Retinal pigment epithelial cell (primary cell): ENCODE measurements at places on chromosomes 3 and 15.

DNA sequence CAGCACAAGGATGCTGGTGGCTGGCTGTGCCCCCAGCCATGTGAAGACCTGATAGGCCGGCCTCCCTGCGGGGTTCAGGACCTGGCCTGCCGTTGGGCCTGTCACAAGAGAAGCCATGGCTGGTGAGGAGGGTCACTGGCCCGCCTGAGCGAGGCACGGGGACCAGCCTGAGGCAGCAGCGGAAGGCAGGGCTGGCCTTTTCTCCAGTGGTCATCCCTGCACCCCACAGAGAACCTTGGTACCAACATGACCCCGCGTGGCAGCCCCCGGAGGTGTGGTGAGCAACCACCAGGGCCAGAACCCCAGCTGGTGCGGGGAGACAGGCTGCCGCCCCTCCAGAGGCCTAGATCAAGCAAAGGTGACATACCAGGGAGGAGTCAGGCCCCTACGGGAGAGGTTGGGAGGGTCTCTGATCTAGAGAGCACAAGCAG lies 134.1 kb upstream of the MEF2A start:
- DNase-seq, result no peak

DNA sequence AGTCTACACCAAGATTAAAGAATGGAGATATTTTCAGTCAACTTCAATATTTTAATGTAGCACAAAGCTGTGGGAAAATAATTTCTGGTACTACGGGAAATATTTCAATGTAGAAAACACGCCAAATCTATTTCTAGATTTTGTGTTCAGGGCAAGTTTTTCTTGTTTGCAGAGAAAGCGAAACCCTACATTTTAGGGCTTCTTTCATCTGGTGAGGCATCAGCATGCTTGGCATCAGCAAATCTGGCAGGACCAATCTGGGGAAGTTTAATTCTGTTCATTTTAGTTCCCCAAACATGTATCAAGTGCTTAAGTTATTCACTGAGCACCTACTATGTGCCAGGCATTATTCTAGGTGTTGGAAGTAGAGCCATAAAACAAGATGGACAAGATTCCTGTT lies 30.3 kb downstream of the CLRN1 start:
- DNase-seq, result no peak

- no peak for DNase-seq
Measured at GRCh38 chr3:176167272-176167671, 1030.0 kb downstream of the TBL1XR1 start.

DNA sequence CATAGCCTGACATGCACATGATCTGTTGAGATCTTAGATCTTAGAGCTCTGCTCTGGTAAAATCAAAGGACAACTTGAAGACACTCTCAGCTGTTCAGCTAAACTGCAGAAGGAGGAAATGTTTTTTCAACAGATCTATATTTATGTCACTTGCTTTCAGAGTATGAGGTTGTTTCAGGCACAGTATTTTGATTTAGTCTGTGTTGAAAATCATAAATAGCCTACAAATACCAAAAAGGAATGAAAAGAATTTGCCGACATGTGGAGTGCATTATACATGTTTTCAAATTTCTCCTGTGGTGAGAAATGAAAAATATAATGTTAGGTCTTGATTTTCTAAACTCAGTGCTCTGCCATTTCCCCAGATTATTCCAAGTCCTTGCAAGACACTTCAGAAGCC lies 1118.4 kb downstream of the TBL1XR1 start:
- no peak for DNase-seq

DNA sequence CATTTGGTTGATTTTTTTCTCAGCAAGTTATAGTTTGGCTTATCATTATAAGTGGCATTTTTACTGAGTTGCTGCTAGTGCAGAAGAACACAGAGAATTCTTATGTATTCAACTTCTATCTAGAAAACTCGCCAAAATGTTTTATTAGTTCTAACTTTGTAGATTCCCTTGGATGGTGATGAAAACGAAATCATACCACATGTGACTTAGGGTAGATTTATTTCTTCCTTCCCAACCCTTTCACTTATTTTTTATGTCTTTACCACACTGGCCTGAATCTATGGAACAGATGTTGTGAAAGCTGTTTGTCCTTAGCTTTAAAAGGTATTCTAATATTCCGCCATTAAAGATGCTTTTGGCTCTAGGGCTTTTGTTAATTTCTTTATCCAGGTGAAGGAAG lies 503.3 kb upstream of the CFAP20DC start:
- no peak for DNase-seq

GRCh38 chr15:43977072-43977884 lies 150.5 kb downstream of the WDR76 start:
- no peak for DNase-seq
